ENCODE measurements at places on chromosomes 3 and 15.

GRCh38 chr15:85865070-85865684, 70.5 kb upstream of the KLHL25 start:
- DNase-seq, result peak; percentile 63

DNA sequence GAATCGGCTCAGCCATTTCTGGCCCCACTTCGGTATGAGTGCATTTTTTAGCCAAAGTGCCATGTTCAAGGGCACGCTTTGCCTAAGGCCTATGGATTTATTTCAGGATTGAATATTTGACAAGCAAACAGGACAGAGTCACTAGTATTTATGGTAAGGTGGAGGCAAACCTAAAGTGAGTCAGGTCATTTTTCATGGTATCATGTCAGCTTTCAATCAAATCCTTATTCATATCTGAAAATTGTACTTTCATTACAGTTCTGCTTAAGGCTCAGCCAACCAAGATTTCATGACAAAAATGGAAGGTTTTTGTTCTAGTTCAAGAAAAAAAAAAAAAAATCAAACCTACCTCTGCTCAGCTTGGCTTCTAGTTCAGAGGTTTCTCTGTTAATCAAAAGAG, 30.5 kb upstream of the ICE2 start:
- no peak for DNase-seq

DNA sequence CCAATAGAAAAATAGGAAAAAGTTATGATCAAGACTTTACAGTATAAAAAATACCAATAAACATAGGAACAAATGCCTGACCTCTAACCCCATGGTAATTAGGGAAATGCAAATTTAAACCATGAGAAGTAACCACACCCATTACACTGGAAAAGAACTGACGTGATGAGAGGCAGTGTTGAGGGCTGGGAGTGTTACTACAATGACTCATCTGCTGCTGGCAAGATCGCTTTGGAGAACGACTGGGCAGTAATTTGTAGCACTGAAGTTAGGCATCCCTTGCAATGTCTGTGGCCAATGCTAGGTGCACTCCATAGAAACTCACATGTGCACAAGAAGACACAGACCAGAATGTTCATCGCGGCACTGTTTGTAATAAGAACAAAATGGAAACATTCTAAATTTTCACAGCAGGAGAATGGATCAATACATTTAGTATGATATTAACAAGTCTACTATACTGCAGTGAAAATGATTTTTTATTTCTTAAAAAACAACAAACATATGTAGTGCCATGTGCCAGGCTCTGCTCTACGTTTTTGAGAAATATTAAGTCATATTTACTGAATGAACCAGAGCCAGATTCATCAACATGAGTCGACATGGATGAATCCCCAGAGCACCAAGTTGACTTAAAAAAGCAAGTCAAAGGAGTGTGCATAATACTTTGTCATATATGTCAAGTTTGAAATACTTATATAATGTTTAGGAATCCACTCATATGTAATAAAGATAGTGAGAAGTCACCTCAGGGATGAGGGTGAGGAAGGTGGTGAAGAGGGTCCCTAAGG, 37.6 kb upstream of the EPHB3 start:
- peak; percentile 64 for DNase-seq

GRCh38 chr3:988785-989184, 104.0 kb upstream of the CNTN6 start:
- DNase-seq, result no peak

DNA sequence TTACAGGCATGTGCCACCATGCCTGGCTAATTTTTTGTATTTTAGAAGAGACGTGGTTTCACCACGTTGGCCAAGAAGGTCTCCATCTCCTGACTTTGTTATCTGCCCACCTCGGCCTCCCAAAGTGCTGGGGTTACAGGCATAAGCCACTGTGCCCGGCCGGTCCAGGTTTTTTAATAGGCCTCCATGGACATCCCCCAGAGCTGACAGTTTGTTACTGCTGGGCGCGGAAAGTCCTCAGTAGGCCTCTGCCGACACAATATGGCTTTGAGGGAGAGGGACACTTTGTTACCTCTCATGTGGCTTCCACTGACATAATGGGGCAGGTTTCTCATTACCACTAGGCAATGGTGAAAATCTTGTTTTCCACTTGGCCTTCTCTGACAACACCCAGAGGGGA, 152.0 kb downstream of the WNT7A start:
- no peak for DNase-seq

DNA sequence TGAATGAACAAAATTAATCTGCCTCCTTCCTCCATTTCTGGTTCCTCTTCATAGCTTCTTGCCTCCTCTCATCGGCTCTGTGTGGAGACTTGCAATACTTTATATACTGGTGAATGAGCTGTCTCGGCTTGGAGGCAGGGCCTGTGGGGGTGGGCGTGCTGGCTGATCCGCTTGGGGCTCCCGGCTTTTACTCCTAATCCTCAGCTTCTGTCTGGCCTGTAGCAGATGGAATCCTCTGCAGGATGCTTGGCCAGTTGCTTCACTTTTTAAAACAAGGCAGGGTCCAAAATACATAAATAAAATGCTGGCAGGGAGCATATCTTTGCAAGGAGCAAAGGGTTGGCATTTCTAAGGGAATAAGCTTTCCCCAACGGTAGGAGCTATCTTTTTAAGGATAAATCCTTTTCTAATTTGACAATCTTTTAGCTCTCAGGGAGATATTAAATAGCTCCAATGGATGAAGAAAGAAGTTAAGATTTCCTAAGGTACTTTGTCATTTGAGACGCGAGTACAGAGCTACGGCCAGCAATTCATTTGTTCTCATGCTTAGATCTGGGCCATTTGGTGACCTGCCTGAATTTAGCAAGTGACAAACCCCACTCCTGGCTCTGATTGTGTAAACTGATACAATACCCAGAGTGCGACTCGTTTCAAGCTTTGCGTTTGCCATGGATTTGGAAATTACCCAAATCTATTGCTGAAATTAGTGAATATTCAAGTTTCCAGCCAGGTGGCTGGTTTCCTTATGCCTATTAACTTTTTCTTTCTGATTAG, 18.9 kb downstream of the SV2B start:
- no peak for DNase-seq

- DNase-seq, result peak; percentile 59
These were observed 207.1 kb upstream of the PFN2 start for GRCh38 chr3:150177673-150178381.

- DNase-seq, result no peak
These were observed 16.6 kb downstream of the ZIC4 start for GRCh38 chr3:147389717-147390116.

DNA sequence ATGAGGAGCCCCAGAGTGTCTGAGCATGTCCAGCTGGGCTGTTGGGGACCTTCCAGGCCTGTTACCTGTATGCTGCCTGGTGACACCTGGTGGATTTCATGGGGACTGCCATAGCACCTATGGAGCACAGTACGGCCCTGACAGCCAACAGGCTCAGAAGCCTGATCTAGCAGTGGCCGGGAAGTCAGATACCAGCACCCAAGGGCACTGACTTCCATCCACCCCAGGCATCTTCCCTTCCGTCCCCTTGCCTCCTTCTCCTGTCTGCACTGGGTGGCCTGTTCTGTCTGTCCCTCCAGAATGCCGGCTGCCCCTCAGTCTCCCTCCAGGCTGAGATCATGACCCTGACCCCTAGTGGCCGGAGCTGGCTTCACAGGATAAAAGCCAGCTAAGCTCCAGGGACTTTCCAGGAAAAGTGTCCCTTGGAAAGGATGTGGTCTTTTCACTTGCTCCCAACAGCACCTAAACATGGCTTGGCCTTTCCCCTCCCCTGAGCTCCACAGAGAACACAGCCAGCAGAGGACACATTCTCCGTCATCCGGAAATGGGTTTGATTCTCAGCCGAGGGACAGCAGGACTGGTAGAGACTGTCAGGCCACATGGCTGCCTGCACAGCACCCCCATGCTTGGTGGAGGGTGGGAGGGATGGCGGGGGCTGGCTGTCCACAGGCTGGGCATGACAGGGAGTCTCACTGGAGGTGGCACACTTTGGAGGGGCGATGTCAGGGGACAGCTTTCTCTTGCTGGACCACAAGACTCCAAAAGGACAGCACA, 9.5 kb downstream of the RPS17 start:
- DNase-seq, result peak; percentile 59

DNA sequence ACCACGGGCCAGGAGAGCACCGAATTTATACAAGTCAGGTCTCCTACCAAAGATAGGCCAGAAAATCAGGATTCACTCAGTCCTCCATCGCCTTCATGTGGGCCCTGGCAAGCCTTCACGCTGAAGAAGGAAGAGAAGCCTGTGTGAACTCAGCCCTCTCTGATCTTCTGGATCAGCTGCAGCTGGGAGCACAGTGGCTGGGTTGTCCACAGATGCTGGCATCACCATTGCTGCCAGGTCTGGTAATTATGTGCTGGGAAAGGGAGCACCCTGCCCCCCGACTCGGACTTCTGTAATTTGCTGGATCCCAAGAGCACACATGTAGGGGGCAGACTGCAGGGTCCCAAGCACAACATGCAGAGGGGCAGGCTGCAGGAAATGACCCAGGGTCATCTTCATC, 12.4 kb upstream of the PDE8A start:
- DNase-seq, result no peak
